ENCODE measurements at places on chromosomes 4 and X.

DNA sequence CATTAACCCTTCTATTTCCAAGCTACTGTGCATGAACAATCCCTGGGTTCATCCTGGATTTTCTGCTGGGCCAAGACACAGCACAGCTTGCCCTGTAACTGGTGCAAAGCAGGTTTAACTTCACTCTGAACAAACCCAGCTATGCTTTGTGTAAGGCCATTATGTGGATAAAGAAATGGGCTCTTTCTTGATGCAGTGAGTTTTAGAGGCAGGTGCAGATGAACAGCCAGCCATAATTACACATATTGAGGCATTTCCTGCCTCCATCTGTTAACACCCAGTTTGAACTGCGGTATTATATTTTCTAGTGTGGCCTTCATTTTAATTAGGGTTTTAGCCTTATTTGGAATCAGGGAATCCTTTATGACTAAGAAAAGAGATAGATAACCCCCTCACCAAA is 68.7 kb upstream of the ARX start:
- no peak for DNase-seq

DNA sequence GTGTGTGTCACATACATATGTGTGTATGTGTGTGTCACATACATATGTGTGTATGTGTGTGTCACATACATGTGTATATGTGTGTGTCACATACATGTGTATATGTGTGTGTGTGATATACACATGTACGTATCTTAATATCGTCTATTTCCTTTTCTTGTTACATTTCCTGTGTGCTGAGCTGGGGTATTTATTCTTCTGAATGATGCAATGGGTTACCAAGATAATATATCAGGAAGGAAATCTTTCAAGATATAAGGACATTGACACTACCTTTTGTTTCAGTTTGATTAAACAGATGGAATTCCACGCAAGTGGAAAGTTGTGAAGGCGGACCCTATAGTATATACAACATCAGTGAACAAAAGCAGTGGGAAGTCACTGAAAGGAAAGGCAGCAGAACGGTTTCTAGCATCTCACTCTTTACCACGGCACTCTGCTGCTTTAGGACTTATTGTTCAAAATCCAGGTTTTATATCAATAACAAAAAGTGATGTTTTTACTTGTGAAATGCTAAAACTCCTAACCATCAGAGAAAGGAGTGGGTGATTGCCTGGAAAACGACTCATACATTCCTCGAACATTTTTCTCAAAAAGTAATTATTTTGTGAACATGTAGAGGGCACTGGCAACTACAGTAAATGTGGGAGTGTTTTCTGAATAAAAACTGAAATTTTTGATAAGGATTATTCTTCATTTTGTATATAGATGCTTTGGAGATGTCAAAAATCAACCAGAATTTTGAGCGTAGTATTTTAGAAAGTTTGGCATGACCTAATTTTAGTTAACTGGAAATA is 43.1 kb upstream of the IL21 start:
- DNase-seq, result no peak

DNA sequence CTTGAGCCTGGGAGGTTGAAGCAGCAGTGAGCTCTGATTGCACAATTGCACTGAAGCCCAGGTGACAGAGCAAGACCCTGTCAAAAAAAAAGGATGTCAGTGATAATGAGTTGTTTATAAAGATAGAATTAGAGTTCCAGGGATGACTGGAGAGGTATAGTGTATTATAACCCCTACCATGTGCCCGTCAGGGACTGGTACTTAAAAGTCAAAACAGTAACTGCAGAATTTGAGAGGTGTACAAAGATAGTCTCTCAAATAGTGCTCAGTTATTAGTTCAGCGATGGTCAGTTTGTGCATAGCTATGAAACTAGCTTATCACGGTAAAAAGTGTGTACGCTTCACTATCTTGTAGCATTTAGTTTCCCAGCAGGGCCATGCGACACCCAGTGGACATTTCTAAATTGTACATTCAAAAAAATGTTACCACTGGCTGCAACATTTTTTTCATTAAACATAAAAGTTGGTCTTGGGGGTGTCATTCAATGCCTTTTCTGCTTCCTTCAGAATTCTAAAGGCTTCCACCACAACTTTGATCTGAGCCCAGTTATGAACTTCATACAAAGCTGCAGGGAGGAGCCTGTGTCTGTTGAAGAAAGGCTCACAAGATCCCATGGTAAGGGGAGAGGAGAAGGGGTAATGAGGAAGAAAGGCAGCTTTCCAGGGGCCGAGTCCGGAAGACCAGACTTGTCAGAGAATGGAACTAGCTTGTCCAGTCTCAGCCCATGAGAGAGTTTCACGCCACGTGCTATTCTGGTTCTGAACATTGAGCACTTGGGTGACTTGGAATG is 9.2 kb upstream of the GYG2 start:
- DNase-seq, result peak; percentile 48

- no peak for DNase-seq
These were observed 51.2 kb upstream of the HCCS start for GRCh38 chrX:11059933-11060332.
